Vagina (tissue), 2 donors: ENCODE measurements at places on chromosomes 3 and 15.
A peak's percentile ranks its signal among the peaks of the same experiment; 100 is the strongest.

DNA sequence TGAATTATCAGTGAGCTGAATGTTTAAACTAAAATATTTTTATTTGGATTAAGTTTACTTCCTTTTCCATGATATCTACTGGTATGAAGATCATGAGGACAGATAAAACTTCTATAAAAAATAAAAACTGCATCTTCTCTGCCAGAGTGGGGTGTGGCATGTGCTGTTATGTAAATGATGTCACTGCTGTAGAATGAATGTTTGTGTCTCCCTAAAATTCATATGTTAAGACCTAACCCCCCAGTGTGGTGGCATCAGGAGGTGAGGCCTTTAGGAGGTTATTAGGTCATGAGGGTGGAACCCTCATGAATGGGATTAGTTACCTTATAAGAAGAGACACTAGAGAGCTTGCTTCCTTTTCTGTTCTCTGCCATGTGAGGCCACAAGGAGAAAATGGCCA, 178.7 kb upstream of the DPH6 start:
- no peak for DNase-seq
- no peaks in the 10 kb centered on the region for H3K27me3 ChIP-seq
- H3K27ac ChIP-seq, result no peak overlapping the region
- H3K36me3 ChIP-seq, result no peaks in the 10 kb centered on the region
- H3K4me1 ChIP-seq, result no peaks in the 10 kb centered on the region
- H3K4me3 ChIP-seq, result no peak overlapping the region

DNA sequence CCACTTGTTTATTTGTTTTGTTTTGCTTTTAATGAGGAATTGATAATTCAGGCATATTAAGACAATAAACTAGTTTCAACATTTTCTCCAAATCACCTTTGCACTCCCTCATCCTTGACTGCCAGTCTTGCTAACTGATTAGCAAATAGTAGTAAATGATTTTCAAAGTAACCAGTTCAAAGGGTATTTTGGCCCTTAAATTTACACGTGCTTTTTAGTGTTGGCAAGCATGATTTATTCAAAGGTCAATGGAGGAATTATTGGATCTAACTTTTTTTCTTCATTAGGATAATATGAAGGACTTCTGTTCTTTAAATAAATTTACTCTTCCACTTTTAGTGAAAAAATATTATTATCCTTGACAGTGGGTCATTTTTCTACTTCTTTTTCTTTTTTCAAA, 53.8 kb downstream of the BCHE start:
- H3K27ac ChIP-seq, result no peak overlapping the region
- no peak overlapping the region for H3K4me3 ChIP-seq
- no peaks in the 10 kb centered on the region for H3K4me1 ChIP-seq
- DNase-seq, result no peak

- no peaks in the 10 kb centered on the region for H3K36me3 ChIP-seq
- no peak for DNase-seq
- H3K4me1 ChIP-seq, result no peaks in the 10 kb centered on the region
- no peak overlapping the region for H3K4me3 ChIP-seq
Measured at GRCh38 chr15:97502038-97502437, 458.5 kb upstream of the ARRDC4 start.

DNA sequence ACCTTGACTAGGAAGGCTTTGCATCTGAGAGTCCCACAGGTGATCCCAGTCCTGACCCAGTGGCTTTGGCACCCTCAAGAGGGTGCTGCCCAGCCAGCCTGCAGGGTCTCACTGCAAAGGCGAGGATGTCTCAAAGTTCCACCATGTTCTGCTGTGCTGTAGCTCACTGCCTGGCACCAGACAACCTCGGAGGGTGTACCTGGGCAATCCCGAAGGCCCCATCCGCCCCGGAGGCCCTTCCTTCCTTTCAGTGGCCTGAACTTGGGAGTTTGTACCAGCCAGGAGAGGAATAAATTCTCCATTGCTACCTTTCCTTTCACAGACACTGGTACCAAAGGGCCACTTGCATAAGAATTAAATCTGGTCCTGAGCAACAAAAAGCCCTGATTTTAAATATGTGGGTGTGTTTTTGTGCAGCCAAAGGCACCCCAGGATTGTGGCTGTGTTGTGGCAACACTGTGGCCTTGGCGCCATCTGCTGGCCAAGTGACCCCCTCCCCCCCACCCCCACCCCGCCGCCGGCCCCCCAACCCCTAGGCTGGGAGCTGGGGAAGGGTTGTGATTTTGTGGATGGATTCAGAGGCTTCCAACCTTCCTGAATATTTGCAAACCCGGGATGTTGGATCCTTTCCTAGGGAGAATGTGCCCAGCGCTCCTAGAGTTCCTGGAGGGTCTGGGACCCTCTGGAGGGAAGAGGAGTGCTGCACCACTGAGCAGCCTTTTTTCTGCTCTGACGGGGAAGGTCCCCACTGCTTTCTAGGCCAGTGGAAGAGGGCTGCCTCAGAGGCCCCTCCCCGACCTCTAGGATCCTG, 9.7 kb upstream of the PTPN23 start:
- no peak overlapping the region for H3K4me3 ChIP-seq
- H3K4me1 ChIP-seq, result no peaks in the 10 kb centered on the region
- DNase-seq, result no peak
- H3K27me3 ChIP-seq, result no peaks in the 10 kb centered on the region

DNA sequence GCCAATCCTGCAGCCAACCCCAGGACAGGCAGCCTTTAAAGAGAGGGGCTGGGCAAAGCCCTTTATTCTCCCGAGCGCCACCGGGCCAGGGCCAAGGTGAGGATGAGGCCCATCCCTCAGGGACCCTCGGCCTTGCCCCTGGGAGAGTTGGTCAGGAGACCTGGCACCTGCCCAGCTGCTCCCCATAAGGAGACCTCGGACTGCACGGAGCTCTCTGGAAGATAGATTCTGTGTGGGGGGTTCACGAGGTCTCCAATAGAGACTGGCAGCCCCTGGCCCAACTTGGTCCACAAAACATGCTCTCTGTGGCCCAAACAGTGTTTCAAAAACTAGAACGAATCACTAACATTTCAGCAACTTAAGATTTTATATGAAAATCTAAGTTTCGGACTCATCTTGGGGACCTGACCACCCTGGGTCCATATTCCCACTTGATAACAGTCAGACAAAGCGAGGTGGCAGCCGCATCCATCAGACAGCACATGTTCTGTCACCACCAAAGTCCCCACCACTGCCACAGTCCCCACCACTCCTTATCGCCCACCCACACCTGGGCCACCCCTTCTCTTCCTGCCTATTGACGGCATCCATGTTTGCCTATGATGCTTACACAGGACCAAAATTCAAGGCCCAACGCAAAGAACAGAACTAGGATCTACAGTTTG, 114.4 kb upstream of the RPL32 start:
- DNase-seq, result no peak
- H3K27ac ChIP-seq, result peak overlapping the region; percentile 44
- H3K27me3 ChIP-seq, result no peaks in the 10 kb centered on the region
- no peaks in the 10 kb centered on the region for H3K36me3 ChIP-seq
